ENCODE measurements at places on chromosomes 3 and 15. TPM values are rescaled to one million over a fixed set of nuclear protein-coding genes. Genes with fewer than 3 reads are reported as not detected.

Gene ITIH4
- 0.49 TPM for total RNA-seq

Gene ADGRG7
- not detected for total RNA-seq

Gene RETNLB
- total RNA-seq = not detected

Gene ADAMTS9
- total RNA-seq = 9.7 TPM

Gene STRC
- total RNA-seq = not detected

Gene CLDN16
- total RNA-seq = not detected

Gene TUSC7
- total RNA-seq = not detected

Gene CCDC54
- not detected for total RNA-seq

Gene GPR87
- total RNA-seq = not detected

Gene C3orf70
- total RNA-seq = 2.4 TPM

Gene IMPG2
- not detected for total RNA-seq

Gene IGSF10
- total RNA-seq = 3.4 TPM

Gene ANKUB1
- total RNA-seq = not detected

Gene CLDN18
- total RNA-seq = not detected

Gene MEIS2
- total RNA-seq = 59.9 TPM

Gene IL20RB
- total RNA-seq = 0.97 TPM

Gene FBXO40
- not detected for total RNA-seq

Gene TMEM212
- not detected for total RNA-seq

Gene RTP1
- total RNA-seq = not detected

All from cardiac atrium fibroblast (primary cell).